ENCODE measurements at places on chromosomes 11 and 22. TPM values are rescaled to one million over a fixed set of nuclear protein-coding genes. Genes with fewer than 3 reads are reported as not detected.
A peak's percentile ranks its signal among the peaks of the same experiment; 100 is the strongest.

DNA sequence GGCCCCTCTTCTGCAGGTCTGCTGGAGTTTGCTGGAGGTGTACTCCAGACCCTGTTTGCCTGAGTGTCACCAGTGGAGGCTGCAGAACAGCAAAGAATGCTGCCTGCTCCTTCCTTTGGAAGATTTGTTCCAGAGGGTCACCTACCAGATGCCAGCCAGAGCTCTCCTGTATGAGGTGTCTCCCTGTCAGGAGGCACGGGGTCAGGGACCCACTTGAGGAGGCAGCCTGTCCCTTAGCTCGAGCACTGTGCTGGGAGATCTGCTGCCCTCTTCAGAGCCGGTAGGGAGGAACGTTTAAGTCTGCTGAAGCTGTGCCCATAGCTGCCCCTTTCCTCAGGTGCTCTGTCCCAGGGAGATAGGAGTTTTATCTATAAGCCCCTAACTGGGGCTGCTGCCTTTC, 207.9 kb downstream of the FAT3 start:
- H3K4me3 ChIP-seq = no peak overlapping the region
- H3K4me1 ChIP-seq = no peaks in the 10 kb centered on the region
- no peaks in the 10 kb centered on the region for H3K27me3 ChIP-seq
- DNase-seq = no peak
- no peak overlapping the region for H3K27ac ChIP-seq
- no peaks in the 10 kb centered on the region for H3K36me3 ChIP-seq

DNA sequence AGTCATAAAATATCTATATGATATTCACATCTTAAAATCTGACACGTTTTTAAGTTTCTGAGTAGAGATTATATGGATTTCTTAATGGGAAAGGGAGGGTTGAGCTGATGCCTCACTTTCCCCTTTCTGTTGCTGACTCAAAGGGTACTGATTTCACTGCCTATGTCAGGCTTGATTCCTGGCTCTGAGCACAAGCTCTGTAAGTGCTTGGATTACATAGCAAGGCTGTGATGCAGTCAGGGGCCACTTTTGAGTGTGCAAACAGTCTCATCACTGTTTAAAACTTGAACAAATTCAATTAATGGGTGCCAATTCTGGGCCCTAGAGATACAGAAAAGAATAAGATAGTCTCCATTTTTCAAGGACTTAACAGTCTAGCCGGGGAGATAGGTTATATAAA, 14.4 kb downstream of the ATXN10 start:
- H3K4me1 ChIP-seq = peaks cover 40% of the 10 kb centered on the region
- no peak for DNase-seq
- peak overlapping the region; percentile 85 for H3K27ac ChIP-seq
- H3K4me3 ChIP-seq = peak overlapping the region; percentile 22
- peaks cover 18% of the 10 kb centered on the region for H3K36me3 ChIP-seq

DNA sequence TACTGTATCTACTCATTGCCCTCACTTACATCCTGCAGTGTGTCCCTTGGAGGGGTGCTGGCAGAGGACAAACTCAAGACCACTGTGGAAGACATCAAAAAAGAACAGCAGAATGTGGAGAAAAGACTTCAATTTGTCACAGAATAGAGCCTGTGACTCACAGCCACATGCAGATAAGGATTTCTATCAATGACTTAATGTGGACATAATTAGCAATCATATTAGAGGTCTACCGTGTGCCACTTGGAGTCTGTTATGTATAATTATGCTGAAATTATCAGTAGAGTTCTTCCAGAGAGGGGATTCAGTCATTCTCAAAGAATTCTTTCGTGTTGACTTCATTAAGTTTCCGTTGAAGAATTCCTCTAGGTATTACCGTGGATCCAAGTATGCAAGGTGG, 473.5 kb downstream of the MIAT start:
- H3K4me1 ChIP-seq = peaks cover 53% of the 10 kb centered on the region
- DNase-seq = no peak
- no peak overlapping the region for H3K4me3 ChIP-seq
- H3K27ac ChIP-seq = no peak overlapping the region

DNA sequence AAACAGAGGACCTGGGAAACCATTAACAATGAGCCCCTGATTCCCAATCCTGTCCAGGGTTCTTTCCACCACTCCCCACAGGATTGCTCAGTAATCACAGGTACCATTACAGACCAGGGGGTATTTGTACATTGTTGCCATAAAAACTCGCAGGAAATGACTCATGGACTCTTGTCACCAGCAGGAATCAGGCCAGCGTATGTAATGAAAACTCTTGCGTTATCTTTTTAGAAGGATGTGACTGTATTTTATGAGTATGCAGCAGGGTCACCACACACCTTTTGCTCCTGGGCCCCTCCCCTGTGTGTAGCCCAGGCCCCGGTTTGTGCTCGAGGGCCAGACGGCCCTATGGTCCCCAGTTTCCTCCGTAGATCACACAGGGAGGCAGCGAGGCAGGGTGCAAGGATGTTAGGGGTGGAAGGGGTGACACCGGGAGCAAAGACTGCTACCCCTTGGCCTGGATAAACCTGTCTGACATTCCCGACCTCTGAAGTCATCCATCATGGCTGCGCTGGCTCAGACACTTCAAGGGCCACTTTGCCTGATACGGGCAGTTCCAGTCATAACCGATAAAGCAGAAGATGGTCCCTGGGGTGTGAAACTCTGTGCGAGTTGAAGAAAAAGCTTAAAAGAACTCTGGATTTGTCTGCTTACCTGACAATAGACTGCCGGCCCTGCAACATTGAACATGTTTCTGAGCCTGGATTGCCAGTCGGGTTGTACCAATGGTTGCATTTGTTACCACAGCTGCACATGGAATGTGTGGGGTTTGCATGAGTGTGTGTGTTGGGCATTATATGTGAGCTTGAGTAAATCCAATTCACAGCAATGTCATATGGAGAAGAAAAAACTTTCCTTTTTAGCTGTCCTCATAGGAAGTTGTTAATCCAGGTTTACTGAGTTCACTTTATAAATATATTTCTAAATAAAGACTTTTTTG, 56.9 kb downstream of the MICAL2 start:
- no peaks in the 10 kb centered on the region for H3K27me3 ChIP-seq
- peak; percentile 71 for DNase-seq
- H3K36me3 ChIP-seq = peaks cover 53% of the 10 kb centered on the region
- peak overlapping the region; percentile 25 for H3K4me3 ChIP-seq

GRCh38 chr11:104075706-104076105, 39.3 kb downstream of the DDI1 start:
- no peaks in the 10 kb centered on the region for H3K27me3 ChIP-seq
- no peak overlapping the region for H3K27ac ChIP-seq
- no peaks in the 10 kb centered on the region for H3K36me3 ChIP-seq
- DNase-seq = no peak
- H3K4me3 ChIP-seq = no peak overlapping the region
- peaks cover 10% of the 10 kb centered on the region for H3K4me1 ChIP-seq

DNA sequence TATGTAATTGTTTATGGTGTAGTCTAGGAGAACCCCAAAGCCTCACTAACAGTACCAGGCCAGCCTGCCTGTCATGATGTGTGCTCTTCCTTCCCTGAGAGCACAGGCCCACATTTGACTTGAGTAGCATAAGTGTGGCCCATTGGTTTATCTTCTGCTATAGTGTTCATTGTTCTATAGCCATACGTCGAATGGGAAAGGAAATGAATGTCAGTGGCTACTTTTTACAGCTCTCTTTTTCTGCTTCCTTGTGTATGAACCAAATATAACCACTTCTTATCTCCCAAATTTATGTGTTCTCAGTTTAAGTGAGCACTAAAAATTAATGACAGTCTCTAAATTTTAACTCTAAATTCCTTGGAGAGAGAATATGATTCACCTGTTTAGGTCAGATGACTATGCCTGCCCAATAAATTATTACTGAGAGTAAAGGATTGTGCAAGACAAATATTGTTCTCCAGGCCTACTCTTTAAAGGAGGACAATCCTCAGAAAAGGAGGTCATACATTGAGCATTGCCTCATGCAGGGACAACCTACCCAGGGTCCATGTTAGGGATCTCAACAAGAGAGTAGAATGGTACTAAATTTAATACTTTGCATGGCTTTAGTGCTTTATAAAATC, 222.9 kb upstream of the ARHGAP20 start:
- H3K4me3 ChIP-seq = no peak overlapping the region
- H3K27ac ChIP-seq = no peak overlapping the region
- H3K4me1 ChIP-seq = no peaks in the 10 kb centered on the region
- peaks cover 12% of the 10 kb centered on the region for H3K27me3 ChIP-seq
- no peak for DNase-seq
- H3K36me3 ChIP-seq = no peaks in the 10 kb centered on the region

- DNase-seq = no peak
- peaks cover 15% of the 10 kb centered on the region for H3K27me3 ChIP-seq
- no peak overlapping the region for H3K27ac ChIP-seq
- H3K4me1 ChIP-seq = no peaks in the 10 kb centered on the region
- H3K4me3 ChIP-seq = no peak overlapping the region
These were observed 31.3 kb upstream of the SLN start for GRCh38 chr11:107743191-107743590.

- no peaks in the 10 kb centered on the region for H3K27me3 ChIP-seq
- H3K27ac ChIP-seq = peak overlapping the region; percentile 65
- H3K4me1 ChIP-seq = peaks cover 48% of the 10 kb centered on the region
- peaks cover 29% of the 10 kb centered on the region for H3K36me3 ChIP-seq
- DNase-seq = peak; percentile 88
- peak overlapping the region; percentile 76 for H3K4me3 ChIP-seq
These were observed 65.1 kb downstream of the ETS1 start for GRCh38 chr11:128522055-128522942.

DNA sequence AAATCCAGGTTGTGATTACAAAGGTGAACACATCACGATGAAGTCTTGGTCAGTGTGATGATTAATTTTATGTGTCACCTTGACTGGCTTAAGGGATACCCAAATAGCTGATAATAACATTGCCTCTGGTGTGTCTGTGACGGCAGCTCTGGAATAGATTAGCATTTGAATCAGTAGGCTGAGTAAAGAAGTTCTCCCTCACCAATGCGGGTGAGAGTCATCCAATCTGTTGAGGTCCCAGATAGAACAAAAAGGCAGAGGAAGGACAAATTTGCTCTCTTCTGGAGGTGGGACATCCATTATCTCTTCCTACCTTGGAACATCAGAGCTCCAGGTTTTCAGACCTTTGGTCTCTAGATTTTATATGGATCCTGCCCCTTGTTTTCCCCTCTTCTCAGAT, 856.2 kb upstream of the CCDC90B start:
- no peaks in the 10 kb centered on the region for H3K27me3 ChIP-seq
- H3K36me3 ChIP-seq = no peaks in the 10 kb centered on the region
- no peak overlapping the region for H3K27ac ChIP-seq
- no peaks in the 10 kb centered on the region for H3K4me1 ChIP-seq
- H3K4me3 ChIP-seq = no peak overlapping the region

DNA sequence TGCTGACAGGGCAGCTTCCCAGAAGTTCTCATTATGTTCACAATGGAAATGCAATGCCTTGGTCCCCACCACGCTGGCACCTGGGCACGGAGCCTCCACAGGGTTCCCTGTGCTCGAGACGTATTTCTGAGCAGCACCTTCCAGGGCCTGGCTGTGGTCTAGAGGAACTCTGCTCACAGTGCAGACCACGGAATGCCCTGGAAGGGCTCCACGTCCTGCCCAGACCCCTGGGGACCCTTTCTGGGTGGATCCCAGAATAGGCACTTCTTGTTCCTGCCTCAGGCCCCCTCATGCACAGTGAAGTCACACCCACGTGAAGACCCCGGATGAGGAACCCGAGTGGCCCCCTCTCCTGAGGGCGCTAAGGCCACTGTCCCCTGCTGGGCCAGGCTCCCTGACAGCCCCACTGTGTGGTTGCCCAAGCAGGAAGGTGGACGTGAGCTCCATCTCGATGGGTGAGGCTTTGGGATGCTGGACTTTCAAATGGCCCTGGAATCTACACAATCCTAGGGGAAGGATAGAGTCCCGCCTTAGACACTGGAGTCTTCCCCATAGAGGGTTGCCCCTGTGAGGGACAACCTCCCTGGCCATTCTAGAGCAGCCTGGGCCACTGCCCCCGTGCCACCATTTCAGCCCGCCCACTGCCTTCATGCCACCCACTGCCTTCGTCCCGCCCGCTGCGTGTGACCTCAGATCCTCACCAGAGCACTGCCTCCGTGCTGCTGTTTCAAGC, 1106.8 kb downstream of the BRD1 start:
- H3K36me3 ChIP-seq = peaks cover 5% of the 10 kb centered on the region
- no peak overlapping the region for H3K4me3 ChIP-seq
- H3K4me1 ChIP-seq = no peaks in the 10 kb centered on the region
- H3K27me3 ChIP-seq = no peaks in the 10 kb centered on the region

DNA sequence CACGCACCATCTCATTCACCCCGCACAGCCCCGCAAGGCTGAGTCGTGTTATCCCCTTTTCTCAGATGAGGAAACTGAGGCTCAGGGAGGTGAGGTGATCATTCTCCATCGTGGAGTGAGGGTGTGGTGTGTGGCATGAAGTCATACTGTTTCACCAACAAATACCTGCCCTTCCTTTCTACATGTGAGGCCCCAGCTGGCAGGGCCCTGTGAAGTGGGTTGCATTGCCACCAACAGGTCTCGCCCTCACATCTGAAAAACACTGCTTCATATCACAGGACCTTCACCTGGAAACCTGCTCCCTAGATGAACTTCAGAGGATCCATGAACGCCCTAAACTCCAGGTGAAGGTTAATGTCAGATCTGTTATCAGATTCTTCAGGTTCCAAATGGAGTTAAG, 4.3 kb downstream of the SSTR3 start:
- no peak overlapping the region for H3K27ac ChIP-seq
- no peak overlapping the region for H3K4me3 ChIP-seq
- no peaks in the 10 kb centered on the region for H3K36me3 ChIP-seq
- no peak for DNase-seq
- no peaks in the 10 kb centered on the region for H3K4me1 ChIP-seq

Gene FGF3
- total RNA-seq = not detected

Gene PDHX
- total RNA-seq = 47.6 TPM

Gene TRIM48
- not detected for total RNA-seq

Gene OR56A1
- total RNA-seq = not detected

Gene CAVIN3
- total RNA-seq = 19.5 TPM

Gene WNT7B
- total RNA-seq = 97.0 TPM

Gene OR8B12
- not detected for total RNA-seq

Gene SAA4
- 2.6 TPM for total RNA-seq

Data from Calu3 (cell line).